Fibroblast of the aortic adventitia (primary cell): ENCODE measurements at places on chromosomes 4 and X. TPM values are rescaled to one million over a fixed set of nuclear protein-coding genes. Genes with fewer than 3 reads are reported as not detected.
A peak's percentile ranks its signal among the peaks of the same experiment; 100 is the strongest.

The SMIM31 gene
- not detected in 2 replicates for total RNA-seq

GRCh38 chr4:148283665-148284064 is 158.5 kb downstream of the NR3C2 start:
- DNase-seq: no peak

DNA sequence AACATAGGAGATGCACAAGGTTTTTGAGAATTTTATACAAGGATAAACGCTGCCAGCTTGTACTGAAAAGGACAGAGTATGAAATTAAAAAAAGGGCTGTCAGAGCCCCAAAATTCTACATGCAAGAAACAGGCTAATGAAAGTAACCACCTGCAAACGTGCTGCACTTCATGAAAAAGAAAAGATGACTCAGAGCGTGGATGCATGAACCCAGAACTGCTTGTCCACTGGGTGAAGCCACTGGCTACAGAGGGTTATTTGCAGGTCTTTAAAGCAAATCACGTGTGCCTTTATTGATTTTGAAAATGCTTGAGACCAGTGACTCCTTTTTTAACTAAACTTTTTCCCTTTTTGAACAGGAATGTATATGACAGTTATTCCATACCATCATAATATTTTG is 25.3 kb upstream of the FRMD7 start:
- no peak for DNase-seq

The SORCS2 gene
- 0.27 and 5.4 TPM in 2 replicates for total RNA-seq

DNA sequence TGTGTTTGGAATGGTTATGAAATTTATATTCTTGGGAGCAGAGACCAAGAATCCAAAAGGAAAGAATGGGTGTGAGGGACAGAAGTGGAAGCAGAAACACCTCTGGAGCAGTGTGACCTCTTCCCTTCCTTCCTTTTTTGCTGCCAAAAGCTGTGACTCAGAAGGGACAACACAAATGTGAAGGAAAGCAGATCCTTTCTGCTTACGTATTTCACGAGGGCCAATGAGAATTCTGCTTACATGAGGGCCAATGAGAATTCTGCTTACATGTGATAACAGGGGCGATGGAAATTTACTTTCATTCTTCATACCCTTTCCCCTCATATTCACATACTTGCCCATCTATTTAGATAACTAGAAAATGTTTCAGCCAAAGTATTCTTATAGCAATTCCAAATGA is 404.6 kb downstream of the PRDM5 start:
- DNase-seq: peak; percentile 97

The FRMD7 gene
- total RNA-seq: not detected in 2 replicates

GRCh38 chr4:52001616-52002015 is 18.5 kb downstream of the LRRC66 start:
- DNase-seq: peak; percentile 51

DNA sequence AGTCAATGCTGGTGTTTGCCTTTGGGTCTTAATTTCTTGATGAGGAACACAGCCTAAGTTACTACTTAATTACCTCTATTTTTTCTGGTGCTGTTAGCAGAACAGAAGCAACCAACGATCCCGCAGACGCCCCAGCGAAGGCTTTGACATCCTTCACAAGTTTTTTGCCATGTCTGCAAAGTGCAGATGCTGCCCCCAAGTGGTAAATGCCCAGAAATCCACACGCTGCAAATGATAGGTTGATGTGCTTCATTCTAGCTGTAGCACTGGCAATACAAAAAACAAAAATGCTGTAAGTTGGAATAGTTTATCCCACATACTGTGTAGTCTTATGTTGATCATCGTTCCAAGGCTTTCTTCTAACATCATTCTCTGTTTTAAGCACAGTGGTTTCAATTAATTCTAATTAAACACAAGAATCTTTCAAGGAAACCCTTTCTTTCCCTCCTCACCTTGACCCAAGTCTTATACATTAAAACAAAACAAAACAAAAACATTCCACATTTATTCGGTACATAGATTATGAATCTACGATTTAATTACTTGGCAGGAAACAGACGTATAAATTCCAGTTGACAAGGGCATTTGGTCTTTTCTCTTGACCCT is 1.2 kb downstream of the PNPLA4 start:
- peak; percentile 69 for DNase-seq

- DNase-seq: no peak
Measured at GRCh38 chr4:159607809-159608208, 504.9 kb downstream of the RAPGEF2 start.

The CTAG1A gene
- not detected in 2 replicates for total RNA-seq

- DNase-seq: no peak
Measured at GRCh38 chrX:84189125-84189524, 1.1 kb upstream of the RPS6KA6 start.

The ALB gene
- total RNA-seq: not detected in 2 replicates

GRCh38 chrX:12411831-12412230 is 273.6 kb downstream of the FRMPD4 start:
- no peak for DNase-seq

DNA sequence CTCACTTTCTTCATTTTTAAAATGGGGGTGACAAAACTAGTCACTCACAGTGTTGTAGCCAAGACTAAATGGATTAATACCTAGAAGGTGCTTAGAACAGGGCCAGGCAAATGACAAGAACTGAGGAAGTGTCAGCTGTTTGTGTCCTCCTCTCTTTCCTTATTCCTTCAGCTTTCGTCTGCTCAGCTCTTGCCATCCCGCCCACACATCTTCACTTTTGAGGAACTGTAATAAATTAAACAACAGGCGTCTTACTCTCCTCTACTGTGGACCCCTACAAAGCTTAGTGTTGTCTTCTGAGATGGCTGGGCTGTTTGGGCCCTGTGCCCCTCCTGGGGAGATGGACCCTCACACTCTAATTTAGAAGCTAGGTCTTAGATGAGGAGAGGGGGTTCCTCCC is 2.7 kb downstream of the HPSE start:
- no peak for DNase-seq

DNA sequence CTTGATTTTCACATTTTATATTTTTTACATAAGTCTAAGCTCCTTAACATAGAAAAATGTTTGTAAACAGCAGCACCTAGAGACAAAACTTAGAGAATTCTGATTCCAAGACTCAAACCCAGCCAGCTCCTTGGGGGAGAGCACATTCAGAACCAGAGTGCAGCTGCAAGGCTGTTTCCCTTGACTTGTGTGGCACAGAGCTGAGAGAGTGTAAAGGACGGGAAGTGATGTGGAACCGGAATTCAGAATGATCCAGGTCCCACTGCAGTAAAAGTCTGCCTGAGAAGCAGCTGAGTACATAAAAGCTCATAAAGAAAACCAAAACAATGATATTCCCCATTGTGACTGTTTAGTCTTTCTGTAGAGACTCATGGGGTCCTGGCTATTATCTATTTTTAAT is 713.8 kb downstream of the RAB28 start:
- DNase-seq: no peak

The DBET gene
- total RNA-seq: not detected in 2 replicates

DNA sequence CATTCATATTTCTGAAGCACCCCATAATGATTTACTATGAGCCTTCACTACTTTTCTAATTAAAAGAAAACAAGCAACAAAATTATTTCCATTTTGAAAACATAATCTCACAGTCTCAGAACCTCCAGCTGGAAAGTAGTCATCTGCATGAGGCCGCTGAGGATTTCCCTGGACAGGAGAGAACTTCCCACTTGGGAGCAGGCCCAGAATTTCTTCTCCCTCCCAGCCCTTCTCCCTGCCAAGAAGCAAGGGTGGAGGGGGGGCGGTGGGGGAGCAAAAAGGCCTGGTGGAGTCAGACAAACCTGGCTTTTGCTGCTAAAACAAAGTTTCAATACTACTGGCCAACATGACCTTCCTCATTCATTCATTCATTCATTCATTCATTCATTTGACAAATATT is 167.3 kb downstream of the PJA1 start:
- peak; percentile 87 for DNase-seq

DNA sequence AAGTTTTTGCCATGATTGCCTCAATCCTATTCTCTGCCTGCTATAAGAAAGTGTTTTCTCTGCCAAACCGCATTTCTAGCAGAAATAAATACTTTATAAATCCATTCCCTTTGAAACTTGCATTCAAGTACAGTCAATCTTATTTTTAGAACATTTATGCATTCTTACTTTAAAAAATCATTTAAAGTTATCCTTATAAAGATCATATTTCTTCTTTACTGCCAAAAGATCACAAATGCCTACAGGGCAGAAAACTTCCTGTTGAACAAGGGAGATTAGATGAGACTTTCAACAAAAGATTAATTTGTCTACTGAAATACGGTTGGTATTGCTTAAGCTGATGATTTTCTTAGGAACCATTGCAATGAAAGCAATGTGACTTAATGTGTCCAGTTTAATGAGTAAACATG is 207.2 kb upstream of the SLIT2 start:
- peak; percentile 83 for DNase-seq

GRCh38 chrX:152819732-152820131 is 10.8 kb downstream of the CETN2 start:
- DNase-seq: peak; percentile 47

The IQCM gene
- 0.16 and 0.27 TPM in 2 replicates for total RNA-seq

GRCh38 chr4:85701861-85702321 is 226.9 kb downstream of the ARHGAP24 start:
- DNase-seq: no peak

The CT45A10 gene
- total RNA-seq: not detected in 2 replicates

The FGF13 gene
- total RNA-seq: 5.6 and 26.5 TPM in 2 replicates

The UGT2B15 gene
- not detected in 2 replicates for total RNA-seq

- DNase-seq: no peak
Measured at GRCh38 chr4:164484551-164484950, 269.4 kb upstream of the SMIM31 start.

The MAGEA8 gene
- total RNA-seq: not detected in 2 replicates

- no peak for DNase-seq
Measured at GRCh38 chr4:9970399-9971011, 50.8 kb downstream of the SLC2A9 start.

GRCh38 chrX:7068939-7069367 is 78.6 kb upstream of the STS start:
- DNase-seq: no peak

- no peak for DNase-seq
Measured at GRCh38 chr4:99917575-99917974, 23.3 kb upstream of the LAMTOR3 start.

GRCh38 chrX:41558531-41558930 is 111.4 kb downstream of the NYX start:
- peak; percentile 51 for DNase-seq

The ODAPH gene
- total RNA-seq: not detected in 2 replicates
